ENCODE measurements at places on chromosomes 4 and X. TPM values are rescaled to one million over a fixed set of nuclear protein-coding genes. Genes with fewer than 3 reads are reported as not detected.
A peak's percentile ranks its signal among the peaks of the same experiment; 100 is the strongest.

DNA sequence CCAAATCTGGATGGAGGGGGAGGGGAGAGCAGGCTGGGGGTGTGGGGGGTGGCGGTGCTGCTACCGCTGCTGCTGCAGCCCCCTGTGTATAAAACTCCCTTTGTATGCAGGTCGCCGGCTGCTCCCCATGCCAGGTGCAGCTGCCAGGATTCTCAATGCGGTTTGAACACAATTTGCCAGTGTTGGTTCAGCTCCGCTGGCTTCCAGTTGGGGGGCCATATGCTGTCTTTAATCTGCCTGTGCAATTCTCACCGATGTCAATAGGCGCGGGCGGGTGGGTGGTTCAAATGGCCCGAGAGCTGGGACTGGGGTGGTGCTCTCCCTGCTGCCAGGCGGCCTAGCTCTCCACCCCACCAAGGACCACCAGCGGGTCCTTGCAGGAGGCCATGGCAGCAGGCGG, 257.6 kb downstream of the BCOR start:
- DNase-seq: no peak

- DNase-seq: no peak
Measured at GRCh38 chr4:166482758-166483157, 609.7 kb downstream of the TLL1 start.

Gene RGN
- 3.2 TPM for polyA plus RNA-seq

DNA sequence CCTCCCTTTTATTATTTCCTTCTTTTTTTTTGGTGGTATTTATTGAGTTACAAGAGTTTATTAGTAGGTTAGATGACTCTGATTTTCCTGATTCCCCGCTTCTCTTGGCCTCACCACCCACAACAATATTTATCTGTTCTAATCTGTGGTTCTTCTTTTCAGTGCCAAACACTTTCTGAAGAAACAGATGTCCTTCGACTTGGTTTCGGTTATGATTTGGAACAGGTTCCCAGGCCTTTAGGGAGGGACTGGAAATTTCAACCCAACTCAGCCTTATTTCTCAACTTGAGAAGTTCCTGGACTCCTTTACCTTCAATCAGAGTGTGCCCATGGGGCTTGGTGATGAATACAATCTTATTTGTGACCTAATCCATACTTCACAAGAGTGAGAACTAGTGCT, 108.1 kb downstream of the UCHL1 start:
- DNase-seq: no peak

DNA sequence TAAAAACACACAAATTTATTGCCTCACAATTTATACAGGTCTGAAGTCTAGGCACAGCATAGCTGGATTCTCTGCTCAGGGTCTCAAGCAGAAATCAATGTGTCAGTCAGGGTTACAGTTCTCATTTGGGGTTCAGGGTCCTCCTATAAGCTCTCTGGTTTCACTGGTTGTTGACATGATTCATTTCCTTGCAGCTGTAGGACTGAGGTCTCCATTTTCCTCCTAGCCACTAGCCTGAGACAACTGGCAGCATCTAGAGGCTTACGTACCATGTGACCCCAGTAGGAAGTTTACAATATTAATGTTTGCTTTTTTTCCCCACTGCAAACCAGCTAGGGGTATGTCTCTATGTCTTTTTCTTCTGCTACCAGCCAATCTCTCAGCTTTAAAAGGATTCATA, 102.5 kb downstream of the CPEB2 start:
- DNase-seq: no peak

DNA sequence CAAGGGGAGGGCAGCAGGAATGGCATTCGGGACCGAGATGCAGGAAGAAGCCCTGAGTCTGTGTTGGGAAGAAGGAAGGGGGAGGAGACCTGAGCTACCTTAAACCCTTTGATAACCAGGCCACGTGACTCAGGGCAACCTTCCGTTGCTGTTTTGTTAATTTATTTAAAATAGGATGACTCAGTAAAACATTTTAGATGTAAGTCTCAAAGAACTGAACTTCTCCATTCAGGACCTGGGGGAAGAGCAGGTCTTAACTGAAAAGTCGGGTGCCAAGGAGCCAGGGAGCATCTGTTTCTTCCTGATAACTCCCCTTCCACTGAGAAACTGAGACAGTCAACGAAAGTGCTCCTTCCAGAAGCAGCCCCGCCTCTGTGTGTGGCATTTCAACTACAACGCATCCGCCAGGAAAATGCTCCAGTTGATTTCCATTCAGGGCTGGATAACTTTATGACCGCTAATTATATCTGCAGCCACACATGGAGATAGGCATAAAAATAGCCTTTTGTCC, 88.0 kb downstream of the IRF2 start:
- DNase-seq: peak; percentile 75

Gene PALLD
- polyA plus RNA-seq: 193 TPM

- DNase-seq: no peak
Measured at GRCh38 chr4:127251423-127251822, 381.3 kb upstream of the INTU start.

Gene ZDHHC15
- 1.2 TPM for polyA plus RNA-seq

Gene ANKRD37
- polyA plus RNA-seq: 11.8 TPM

GRCh38 chr4:92305148-92305877, 1.5 kb downstream of the GRID2 start:
- peak; percentile 39 for DNase-seq

- no peak for DNase-seq
Measured at GRCh38 chrX:1181170-1181569, 31.3 kb downstream of the CRLF2 start.

Gene AFP
- polyA plus RNA-seq: not detected

Measured in heart left ventricle (tissue), 16 donors.